ENCODE measurements at places on chromosomes 11 and 22.

GRCh38 chr11:125594958-125595357 lies 2.3 kb downstream of the STT3A start:
- no peak for DNase-seq

DNA sequence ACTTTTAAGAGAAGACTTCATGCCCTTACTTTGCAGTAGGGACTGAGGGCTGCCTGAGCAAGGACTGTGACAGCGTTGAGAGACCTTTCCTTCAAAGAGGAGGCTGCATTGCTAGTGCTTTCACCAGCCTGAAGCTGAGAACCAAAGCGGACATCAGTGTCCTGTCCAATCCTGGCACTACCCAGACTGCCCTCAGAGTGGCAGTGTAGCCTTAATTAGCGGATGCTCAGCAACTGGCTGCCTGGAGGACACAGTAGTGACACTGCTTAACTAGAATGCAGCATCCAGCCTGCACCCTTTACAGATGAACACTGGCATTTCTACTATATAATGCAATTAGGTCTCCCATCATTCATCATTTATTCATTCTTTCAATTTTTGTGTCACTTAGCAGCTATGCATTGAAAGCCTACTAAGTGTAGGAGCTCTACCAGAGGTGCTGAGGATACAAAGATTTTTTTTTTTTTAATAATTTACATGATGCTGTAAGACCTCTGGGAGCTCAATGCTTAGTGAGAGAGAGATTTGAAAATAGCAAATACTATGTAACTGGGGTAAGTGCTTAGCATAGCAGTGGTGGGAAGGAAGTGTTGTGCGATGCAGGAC lies 36.9 kb upstream of the SLC36A4 start:
- DNase-seq = peak; percentile 82

- DNase-seq = no peak
Observed at GRCh38 chr22:39814899-39815298, 78.7 kb downstream of the ENTHD1 start.

- no peak for DNase-seq
Observed at GRCh38 chr22:23398701-23399366, 181.3 kb downstream of the IGLL1 start.

GRCh38 chr11:72222106-72222891 lies 2.3 kb upstream of the INPPL1 start:
- DNase-seq = no peak

- DNase-seq = no peak
Observed at GRCh38 chr22:47810505-47811500, 1048.4 kb downstream of the TBC1D22A start.

DNA sequence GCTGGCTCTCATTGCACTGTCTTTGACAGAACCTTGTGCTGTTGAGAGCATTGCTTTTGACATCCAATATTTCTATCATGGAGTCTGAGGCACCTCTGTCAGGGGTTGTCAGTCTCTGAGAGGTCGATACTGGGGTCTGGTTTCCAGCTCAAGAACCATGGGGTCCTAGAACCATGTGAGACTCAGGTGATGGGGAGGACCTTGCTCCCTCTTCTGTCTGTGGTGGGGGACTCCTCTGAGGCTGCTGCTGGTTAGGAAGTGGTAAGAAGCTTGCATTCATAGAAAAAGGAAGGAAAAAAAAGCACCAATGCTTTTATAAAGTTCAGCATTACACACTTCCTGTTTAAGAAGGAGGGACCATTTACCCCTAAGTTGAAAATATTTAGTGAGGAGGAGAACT lies 91.8 kb upstream of the CD44 start:
- peak; percentile 59 for DNase-seq

- DNase-seq = no peak
Observed at GRCh38 chr11:2947744-2948143, 18.5 kb upstream of the PHLDA2 start.

DNA sequence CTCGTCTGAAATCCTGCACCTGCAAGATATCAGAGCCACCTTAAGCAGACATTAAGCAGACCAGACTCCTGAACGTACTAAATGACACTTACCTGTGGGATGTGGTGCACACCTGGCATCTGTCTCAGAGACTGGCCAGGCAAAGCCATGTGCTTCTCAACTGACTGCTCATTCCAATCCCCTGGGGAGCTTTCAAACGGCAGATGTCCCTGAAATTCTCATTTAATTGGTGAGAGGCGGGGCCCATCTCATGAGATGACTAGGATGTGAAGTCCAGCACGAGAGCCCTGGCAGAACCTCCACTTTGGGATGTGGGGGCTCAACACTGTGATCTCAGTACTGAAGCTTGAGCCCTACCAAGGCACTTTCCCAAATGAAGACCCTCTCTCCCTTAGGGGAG lies 84.9 kb upstream of the HMGXB4 start:
- no peak for DNase-seq

DNA sequence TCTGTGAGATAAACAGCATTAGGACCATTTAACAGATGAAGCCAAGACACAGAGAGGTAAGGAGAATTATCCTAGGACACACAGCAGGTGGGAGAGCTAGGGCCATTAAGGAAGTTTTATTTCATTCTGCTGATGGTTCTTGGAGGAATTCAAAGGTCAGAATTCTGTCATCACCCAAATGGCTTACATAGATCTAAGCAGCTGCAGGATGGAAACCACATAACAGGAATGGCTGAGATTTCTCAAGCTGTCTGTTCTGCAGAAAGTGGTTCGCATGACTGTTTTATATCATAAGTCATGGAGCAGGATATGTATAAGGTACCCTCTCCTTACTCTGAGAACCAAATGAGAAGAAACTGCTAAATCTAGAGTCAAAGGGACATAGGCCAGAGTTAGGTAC lies 163.2 kb upstream of the NARS2 start:
- no peak for DNase-seq

GRCh38 chr11:75565221-75565814 lies 3.3 kb downstream of the SERPINH1 start:
- no peak for DNase-seq

GRCh38 chr11:64661146-64661545 lies 61.9 kb downstream of the NRXN2 start:
- DNase-seq = no peak

- DNase-seq = no peak
Observed at GRCh38 chr22:35443790-35444684, 44.1 kb downstream of the MCM5 start.

- DNase-seq = peak; percentile 48
Observed at GRCh38 chr11:10628508-10629236, 60.2 kb upstream of the LYVE1 start.

DNA sequence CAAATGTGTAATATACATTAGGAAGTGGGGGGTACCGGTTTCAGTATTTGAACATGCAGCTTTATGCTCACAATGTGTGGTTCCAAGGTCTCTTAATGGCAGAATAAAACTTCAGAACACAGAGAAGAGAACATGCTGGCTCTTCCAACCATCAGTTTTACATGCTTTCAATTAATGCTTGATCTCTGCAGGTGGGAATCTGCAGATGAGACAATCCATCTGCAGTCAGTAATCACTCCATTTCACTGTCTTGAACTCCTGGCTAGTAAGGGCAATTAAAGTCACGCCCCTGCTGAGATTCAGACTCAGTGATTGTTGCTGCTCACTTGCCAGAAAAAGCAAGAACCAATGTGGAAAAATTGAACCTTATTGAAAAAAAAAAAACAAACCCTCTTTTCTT lies 945.7 kb downstream of the DLG2 start:
- no peak for DNase-seq

GRCh38 chr11:34316347-34317035 lies 41.3 kb downstream of the ABTB2 start:
- no peak for DNase-seq

- DNase-seq = no peak
Observed at GRCh38 chr22:48566741-48567140, 1260.9 kb downstream of the BRD1 start.

DNA sequence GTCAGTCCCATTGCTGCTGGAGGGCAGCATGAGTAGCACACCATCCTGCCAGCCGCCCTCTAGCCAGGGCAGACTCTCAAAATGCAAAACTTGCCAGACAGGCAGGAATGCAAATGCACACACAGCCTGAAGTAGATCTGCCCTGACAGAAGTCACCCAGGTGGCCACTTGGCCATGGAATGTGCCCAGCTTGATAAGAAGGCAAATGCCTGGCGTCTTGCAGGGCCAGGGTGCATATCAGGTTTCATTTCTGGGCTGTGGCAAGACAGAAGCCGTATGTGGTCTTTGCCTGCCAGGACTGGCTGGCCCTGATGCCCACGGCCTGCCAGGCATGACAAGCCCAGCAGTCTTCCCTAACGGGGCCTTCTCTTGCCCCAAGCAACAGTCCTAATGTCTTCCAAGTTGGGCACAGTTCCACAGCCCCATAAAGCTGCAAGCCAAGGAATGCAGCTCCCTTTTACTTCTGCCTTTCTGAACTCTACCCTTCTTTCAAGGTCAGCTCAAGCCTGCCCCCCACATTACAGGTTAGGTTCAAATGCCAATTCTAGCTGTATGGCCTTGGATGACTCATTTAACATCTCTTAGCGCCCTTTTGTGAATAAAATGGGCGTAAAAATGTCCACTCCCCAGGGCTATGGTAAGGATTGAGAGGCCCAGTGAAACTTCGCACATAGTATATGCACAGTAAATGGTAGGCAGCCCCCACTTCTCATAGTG lies 29.7 kb downstream of the POU2AF3 start:
- DNase-seq = no peak

GRCh38 chr11:9662273-9662672 lies 1.6 kb upstream of the SWAP70 start:
- DNase-seq = no peak

DNA sequence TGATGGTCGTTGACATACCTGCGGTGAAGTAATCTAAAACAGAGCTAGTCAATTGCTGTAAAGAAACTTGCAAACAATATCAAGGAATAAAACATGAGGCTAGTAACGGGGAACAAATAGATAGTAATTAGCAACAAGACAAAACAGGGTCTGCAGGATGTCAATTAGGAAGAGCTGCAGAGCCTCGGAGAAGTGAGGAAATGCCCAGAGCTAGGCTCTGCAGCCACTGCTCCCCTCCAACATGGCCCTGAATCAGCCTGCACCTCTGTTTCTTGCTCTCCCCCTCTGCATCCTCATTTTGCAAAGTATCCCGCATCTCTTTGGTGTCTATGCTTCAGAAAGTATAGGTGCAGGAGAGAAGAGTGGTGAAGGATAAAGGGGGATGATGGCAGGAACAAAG lies 507.4 kb upstream of the FAT3 start:
- no peak for DNase-seq

DNA sequence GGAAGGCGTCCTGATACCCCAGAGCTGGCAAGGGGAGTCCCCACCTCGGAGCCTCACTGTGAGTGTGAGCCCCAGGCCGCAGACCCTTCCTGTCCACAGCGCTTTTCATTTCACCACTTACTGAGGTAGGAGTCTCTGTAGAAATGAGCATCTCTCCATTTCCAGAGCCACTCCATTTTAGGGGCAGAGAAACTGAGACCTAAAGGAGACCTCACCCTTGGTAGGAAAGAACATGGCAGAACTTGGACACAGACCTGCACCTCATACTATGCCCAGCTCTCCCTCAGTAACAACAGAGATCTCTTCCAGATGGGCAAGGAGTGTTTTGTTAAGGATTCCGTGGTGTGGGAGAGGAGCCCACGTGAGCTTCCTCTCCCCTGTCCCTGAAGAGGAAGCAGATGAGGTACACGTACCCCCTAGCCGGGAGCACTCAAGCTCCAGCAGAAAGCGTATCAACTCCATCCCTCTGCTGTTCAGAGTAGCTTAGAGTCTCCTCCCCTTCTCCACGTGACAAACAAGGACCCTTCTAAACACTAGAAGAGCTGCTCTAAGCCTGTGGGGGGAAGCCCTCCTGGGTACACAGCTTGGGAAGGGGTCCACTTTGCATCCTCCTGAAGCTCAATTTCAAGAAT lies 532 bp upstream of the VSIG2 start:
- no peak for DNase-seq

GRCh38 chr22:23184764-23185113 lies 4.4 kb downstream of the BCR start:
- DNase-seq = no peak

GRCh38 chr22:48240148-48240934 lies 1477.9 kb downstream of the TBC1D22A start:
- DNase-seq = no peak

DNA sequence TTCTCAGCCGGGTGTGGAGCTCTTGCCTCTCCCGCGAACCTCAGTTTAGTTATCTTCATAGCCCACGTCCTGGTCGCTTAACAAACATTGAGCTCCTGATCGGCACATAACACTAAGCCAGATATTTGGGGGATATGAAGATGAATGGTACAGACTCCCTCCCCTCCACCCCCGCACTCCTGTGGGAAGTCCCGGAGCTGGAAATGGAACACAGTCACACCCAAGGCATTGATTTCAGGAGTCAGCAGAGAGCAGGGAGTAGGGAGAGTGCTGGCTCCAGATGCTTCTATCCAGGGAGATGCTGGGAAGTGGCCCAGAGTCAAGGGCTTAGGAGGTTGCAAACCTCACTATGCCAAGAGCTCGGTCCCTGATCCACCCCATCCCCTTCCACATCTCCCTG lies 26.1 kb upstream of the CABP7 start:
- no peak for DNase-seq

GRCh38 chr22:21946262-21946925 lies 6.3 kb downstream of the PPM1F start:
- DNase-seq = no peak

- DNase-seq = no peak
Observed at GRCh38 chr11:47393163-47394049, 15.0 kb upstream of the SLC39A13 start.

- DNase-seq = no peak
Observed at GRCh38 chr22:31339148-31339832, 6.9 kb downstream of the PATZ1 start.

GRCh38 chr11:18277565-18278271 lies 11.7 kb downstream of the SAA1 start:
- DNase-seq = no peak

DNA sequence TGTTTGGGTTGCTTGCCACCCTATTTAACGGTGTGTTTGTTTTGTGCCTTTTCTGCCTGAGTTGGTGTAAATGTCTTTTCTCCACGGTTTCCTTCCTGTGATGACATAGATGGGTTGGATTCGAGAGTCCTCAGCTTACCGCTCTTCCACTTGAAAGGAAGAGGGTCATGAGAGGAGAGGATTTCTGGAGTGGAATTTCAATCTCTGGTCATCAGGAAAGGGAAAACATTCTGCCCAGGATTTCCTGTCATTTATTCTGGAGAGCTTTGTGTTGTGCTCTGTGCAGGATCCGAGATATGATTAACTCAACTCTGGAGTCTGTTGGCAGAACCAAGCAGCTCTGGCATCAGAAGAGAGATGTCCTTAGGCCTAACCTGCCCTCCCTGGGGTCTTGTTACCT lies 605.2 kb downstream of the NTM start:
- DNase-seq = no peak

- DNase-seq = no peak
Observed at GRCh38 chr11:13271060-13271693, 6.4 kb upstream of the BMAL1 start.

- no peak for DNase-seq
Observed at GRCh38 chr11:11456866-11457265, 103.8 kb upstream of the CSNK2A3 start.

GRCh38 chr22:26724414-26724813 lies 67.0 kb downstream of the MIAT start:
- no peak for DNase-seq

DNA sequence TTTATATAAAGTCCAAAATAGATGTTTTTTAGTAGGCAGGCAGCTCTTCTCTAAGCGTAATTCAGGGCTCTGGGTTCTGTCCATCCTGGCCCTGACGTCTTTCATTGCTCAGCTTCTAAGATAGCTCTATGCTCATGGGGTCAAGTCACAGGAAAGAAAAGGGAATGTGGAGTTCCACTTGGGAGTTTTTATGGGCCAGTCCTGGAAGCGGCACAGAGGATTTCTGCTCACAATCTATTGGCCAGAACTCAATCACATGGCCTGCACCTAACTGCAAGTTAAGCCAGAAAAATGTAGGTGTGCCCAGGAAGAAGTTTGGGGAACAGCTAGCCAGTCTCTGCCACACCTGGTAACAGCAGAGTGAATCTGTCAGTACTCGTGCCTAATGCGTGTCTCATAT lies 7.4 kb upstream of the ZBTB16 start:
- no peak for DNase-seq
